ENCODE measurements at places on chromosomes 1 and 21.

GRCh38 chr1:7684132-7684531, 87.0 kb upstream of the VAMP3 start:
- no peak for DNase-seq

GRCh38 chr1:214360525-214361164, 79.7 kb downstream of the SMYD2 start:
- DNase-seq: no peak

GRCh38 chr1:247294282-247294681, 37.4 kb downstream of the ZNF496 start:
- DNase-seq: peak; percentile 3

DNA sequence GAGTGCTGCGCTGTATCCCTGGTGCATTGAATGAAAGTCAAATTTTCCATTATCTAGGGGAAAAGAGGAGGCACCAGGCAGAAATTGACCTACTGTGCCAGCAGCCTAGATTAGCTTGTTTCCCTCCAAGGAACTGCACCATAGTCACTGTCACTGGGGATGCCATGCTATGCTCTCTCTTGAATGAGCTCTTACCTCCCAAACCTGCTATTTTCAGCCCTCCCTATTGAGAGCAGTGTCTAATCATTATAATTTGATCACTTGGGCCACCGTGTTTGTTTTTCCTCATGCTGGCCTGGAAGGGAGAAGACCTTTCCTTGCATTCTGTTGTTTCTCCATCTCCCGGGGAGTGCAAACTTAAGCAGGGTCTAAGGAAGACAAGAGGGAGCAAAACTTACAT, 492.9 kb downstream of the SIPA1L2 start:
- no peak for DNase-seq

DNA sequence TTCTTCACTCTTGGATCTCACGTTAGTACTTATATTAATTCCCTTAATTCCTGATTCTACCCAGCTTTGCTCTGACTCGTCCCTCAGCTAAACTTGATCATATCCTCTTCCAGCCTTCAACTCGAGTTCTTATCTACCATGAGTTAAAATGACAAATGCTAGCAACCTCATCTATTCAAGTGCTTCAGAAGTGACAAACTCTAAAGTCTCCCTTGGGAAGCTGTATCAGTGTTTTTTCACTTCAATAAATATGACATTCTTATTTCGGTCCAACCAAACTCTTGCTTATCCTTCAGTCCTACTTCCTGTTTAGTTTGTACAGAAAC, 75.3 kb downstream of the FOXJ3 start:
- DNase-seq: no peak

- DNase-seq: no peak
Measured at GRCh38 chr1:183881387-183882131, 76.6 kb downstream of the RGL1 start.

DNA sequence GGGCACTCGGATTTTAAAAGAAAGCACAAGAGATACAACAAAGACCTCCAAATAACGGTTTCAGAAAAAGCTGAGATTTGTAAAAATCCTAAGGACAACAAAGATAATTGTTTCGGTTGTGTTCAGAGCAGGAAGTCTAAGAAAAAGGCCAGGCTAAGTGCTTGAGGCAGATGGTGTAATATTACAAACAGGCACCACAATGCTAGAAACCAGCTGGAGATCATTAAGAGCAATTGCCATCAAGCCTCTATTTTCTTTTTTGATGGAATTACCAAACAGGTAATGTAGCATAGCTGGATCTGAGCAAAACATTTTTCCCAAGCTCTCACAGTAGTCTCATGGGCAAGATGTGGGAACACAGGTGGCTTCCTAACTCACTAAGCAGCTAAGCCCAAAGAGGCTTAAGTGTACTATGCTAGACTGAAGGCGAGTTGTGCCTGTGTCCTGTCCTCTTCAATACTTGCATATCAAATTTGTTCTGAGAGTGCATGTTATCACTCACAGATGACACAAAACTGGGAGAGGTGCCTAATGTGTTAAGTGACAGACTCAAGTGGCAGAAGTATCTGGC, 161.6 kb downstream of the GLUL start:
- DNase-seq: no peak

DNA sequence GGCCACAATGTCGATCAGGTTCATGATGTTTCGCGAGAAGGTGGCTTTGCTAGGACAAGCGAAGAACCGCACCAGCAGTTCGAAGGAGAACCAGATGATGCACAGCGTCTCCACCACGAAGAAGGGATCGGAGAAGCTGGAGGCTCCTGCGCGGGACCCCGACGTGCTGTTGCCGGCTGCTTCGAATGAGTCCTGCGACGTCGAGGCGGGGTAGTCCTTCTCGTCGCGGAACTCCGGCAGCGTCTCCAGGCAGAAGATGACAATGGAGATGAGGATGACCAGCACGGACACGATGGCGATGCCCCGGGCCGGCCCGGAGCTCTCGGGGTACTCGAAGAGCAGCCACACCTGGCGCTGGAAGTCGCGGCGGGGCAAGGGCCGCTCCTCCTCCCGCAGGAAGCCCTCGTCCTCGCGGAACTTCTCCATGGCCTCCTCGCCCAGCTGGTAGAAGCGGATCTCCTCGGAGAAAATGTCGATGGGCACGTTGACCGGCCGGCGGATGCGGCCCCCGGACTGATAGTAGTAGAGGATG, 869 bp downstream of the KCNA3 start:
- no peak for DNase-seq

- DNase-seq: no peak
Measured at GRCh38 chr21:42834726-42835191, 44.6 kb downstream of the WDR4 start.

DNA sequence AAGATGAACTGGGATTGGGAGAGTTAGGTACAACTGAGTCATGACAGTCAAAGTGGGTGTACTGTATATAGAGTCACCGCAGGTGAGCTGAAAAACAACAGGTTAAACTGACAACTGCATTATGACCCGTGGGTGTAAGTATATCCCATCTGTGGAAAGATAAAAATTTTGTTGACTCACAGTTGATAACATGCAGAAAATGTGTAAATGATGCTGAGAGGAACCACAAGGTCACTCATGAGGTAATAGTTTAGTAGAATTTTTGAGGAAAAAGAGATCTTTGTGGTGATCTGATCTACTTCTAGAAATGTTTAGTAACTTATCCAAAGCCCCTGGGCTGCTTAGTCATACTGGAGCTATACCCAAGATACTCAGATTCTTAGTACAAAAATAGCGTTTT, 838 bp downstream of the OR2C3 start:
- no peak for DNase-seq

- no peak for DNase-seq
Measured at GRCh38 chr1:197351821-197352440, 83.9 kb downstream of the CRB1 start.

All from GM04503 (cell line).